ENCODE measurements at places on chromosomes 5 and 9. TPM values are rescaled to one million over a fixed set of nuclear protein-coding genes. Genes with fewer than 3 reads are reported as not detected.

The PCA3 gene
- not detected for total RNA-seq

The GMCL2 gene
- total RNA-seq: not detected

The CMBL gene
- 0.54 TPM for total RNA-seq

The IL9 gene
- not detected for total RNA-seq

The FREM1 gene
- total RNA-seq: 0.26 TPM

The C6 gene
- total RNA-seq: 0.32 TPM

The PCDHB11 gene
- total RNA-seq: not detected

The RARS1 gene
- 62.6 TPM for total RNA-seq

The TMEM174 gene
- not detected for total RNA-seq

The BAAT gene
- not detected for total RNA-seq

The SPEF2 gene
- total RNA-seq: 10.7 TPM

DNA sequence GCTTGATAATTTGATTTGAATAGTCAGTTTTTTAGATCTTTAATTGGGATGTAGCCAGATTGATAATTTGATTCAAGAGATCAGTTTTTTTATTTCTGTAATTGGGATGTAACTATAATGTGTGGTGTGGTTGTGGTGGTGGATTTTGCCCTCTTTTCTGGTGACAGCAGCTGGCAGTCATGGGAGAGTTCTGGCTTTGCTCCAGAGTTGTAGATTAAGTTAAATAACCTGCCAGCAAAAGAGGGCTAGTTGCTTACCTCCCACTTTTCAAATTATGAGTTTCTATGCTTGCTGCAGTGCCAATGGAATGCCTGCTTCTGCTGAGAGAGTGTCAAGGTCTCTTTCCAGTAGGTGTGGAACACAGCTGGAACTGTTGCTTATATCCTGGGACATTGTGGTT lies 315.1 kb downstream of the CCDC171 start:
- DNase-seq: no peak

GRCh38 chr5:52065182-52065581 lies 681.9 kb downstream of the ISL1 start:
- no peak for DNase-seq

DNA sequence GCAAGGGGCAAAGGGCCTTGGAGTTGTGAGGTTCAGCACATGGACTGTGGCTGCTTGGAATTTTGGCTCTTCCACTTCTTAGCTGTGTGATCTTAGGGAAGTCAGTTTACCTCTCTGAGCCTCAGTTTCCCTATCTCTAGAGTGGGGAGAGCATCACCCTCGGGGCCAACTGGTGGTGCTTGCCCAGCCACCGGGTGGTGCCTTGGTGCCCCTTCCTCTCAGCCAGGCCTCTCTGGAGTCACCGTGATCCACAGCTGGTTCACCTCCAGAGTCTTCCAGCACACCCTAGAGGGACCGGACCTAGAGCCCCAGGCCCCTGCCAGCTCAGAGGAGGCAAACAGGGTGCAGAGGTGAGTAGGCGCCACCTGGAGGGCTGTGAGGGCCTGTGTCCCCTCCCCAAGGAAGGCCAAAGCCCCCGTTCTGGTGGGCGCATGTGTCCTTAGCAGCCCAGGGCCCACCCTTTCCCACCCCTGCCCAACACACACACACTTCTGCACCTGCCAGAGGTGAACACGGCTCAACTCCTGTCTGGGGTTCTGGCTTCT lies 7.7 kb downstream of the ADGRD2 start:
- DNase-seq: no peak

DNA sequence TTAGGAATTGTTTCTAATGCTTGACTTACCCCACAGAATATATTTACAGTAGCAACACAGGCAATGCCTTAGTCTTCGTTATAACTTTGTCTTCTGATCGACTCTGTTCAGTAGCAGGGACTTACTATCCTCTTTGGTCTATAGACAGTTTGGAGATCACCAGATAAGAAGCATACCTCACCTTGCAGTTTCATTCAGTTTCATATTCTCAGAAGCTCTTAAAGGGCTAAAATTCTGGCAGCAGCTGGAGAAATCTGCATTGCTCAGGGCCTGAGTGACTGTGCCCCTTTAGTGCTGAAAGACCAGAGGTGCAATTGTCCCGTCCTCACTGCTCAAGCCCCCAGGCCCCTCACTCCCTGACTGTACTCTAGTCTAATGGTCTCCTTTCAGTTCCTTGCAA lies 26.0 kb downstream of the ZBTB43 start:
- no peak for DNase-seq

DNA sequence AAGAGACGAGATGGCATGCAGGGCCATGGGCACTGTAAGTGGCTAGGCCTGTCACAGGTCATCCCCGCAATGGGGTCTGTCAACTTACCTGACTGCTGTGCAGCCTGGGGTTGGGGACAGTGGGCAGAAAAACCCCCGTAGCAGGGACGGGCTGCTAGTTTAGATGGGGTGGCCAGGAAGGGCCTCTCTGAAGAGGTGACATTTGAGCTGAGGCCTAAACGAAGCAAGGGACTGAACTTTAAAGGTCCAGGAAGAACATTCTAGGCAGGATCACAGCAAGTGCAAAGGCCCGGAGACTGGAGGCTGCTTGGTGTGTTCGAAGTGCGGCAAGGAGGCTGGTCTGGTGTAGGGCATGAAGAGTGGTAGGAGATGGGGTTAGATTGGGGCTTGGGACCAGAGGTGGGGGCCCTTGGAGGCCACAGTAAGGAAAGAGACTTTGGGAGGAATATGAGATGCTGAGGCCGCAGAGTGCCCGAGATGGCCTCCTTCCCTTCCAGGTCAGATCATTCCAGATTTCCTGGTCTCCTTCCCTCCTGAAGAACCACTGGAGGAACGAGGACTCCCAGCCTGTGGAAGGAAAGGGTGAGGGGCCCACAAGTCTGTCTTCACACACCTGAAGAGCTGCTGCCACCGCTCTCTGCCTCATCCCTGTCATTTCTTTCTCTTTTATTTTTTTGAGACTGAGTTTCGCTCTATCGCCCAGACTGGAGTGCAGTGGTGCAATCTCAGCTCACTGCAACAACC lies 37.9 kb upstream of the SH3PXD2B start:
- no peak for DNase-seq

DNA sequence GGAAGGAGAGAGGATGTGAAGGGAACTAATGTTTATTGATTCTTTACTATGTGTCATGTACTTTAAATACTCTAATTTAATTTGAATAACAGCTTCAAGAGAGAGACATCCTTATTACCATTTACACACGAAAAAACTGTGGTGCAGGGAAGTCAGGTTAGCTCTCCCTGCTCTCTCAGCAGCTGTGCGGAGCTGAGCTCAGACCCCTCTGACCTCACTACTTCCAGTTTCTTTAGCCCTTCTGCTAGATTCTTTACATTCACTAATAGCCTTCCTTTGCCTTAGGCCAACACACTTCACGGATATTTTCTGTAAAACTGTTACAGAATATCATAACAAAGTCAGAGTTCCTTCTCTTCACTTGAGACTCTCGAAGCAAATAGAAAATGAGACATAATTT lies 131.3 kb upstream of the ARRDC3 start:
- DNase-seq: no peak

DNA sequence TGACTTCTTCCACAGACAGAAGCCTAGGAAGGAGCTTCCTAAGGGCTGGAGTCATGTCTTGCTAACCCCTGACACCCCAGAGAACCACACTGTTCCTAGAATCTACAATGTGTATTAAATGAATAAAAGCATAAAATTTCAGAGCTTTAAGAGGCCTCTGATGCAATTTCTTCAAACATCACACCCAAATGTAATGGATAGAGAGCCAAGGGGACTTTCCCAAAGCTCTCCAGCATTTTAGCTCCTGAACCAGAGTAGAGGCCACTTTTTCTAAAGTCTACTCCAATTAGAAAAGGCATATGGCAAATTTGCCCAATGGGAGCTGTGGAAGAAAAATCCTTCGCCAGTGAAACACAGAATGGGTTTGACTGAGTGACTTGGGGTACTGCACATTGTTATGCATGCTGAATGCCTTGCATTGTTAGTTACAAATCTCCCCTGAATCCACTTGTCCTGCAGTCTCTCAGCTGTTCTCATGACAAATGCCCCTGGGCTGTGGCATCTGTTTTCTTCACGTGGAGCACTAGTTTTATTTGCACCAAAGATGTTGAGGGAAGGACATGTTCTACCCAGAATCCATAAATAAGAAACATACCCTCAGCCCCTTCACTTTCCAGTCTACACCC lies 334.0 kb downstream of the ASTN2 start:
- DNase-seq: no peak

- no peak for DNase-seq
Observed at GRCh38 chr9:134642385-134643181, 980 bp downstream of the COL5A1 start.

DNA sequence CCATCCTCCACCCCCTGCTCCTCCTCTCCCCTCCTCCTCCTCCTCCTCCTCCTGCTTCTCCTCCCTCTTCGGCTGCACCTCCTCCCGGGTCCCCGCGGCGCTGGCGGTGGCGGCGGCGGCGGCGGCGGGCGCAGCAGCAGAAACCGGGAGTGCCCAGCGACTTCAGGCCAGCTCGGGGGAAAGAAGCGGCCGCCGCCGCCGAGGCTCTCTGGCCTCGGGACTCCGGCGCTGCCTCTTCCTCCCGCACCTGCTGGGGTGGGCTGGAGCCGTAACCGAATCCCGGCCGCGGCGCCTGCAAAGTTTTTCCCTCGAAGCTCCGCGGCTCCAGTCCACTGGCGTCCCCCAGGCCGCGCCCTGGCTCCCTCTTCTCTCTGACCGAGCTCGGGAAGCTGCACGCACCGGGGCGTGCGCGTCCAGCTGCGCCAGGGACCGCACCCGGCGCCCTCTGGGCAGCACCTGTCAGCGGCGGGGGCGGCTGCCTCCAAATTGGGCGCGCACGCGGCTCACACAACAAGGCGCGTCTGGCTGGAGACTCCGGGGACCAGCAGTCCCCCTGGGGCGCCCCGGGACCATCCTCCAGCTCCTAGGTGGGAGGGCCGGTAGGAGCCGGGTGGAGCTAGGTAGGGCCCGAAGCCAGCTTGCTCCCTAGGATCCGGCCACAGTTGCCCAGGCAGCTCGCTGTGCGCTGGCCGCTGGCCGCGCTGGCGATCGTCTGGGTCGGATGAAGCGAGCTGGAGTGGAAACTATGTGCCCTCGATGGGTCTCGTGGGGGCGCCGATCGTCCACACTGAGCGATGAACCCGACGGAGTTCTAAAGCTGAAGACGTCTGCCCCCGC lies at the start of gene MCTP1:
Gene MCTP1, minus strand, starts transcription at position 523 of the 837 bp plus-strand sequence.
- no peak for DNase-seq

DNA sequence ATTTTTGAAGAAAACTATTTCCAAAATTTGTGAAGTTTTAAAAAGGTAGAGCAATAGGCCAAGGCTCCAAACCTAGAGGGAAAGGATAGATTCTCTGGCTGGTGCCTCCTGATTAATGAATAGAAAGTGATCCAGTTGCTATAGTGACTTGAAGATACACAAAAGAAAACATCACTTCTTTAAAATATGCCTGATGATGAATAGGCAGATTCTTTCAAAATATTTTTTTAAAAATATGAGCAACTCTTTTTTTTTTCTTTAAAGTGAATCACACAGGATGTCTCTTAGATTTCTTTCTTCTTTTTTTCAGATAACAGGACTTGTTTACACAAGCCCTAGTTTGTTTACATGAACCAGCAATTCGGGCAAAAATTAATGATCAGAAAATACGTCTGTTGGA lies 124.4 kb downstream of the RFK start:
- no peak for DNase-seq

- no peak for DNase-seq
Observed at GRCh38 chr9:131019388-131020239, 10.6 kb downstream of the LAMC3 start.

GRCh38 chr9:121947775-121948174 lies 145.3 kb downstream of the TTLL11 start:
- no peak for DNase-seq

GRCh38 chr9:109179801-109180523 lies 12.9 kb upstream of the FRRS1L start:
- no peak for DNase-seq

DNA sequence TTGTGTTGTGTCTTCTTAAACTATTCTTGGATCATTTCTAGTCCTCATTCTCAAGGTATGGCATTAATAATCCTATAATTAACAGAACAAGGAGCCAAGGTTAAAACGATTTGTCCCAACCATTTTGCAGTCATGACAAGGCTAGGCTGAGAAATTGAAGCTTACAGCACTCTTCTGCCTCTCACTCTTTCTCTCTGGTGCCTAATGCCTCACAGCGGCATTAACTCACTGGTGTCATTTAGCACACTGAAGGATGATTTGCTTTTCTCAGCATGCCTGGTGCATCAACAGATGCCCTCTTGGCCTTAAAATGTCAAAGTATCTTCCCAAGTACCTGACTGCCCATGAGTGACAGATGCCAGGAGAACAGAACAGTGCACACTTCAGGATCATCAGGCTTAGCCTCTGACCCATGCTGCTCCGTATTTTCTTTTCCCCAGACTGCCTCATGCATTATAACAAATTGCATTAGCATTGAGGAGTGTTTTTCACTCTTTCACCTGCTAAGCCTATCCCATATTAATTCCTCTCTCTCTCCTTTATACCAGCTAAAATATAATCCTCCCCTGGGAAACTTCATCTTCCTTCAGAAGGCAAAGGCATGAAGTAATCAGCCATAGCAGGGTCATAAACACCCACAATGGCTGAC lies 61.1 kb upstream of the SV2C start:
- no peak for DNase-seq

DNA sequence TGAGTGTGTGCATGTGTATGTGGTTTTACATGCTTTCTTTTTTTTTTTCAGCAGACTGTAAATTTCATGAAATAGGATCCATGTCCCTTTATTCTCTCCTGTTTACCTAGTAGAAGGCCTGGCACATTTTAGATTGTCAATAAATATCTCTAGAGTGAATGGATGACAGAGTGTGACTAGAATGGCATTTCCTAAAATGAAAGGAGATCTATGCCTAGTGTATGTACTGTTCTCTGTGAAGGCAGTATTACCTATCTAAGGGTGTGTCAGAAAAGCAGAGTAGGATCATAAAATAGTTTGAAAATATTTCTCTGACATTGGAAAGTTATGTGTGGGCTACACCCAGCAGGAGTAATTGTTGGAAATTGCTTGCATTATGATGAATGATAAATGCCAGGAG lies 1876.0 kb upstream of the C9orf72 start:
- no peak for DNase-seq

DNA sequence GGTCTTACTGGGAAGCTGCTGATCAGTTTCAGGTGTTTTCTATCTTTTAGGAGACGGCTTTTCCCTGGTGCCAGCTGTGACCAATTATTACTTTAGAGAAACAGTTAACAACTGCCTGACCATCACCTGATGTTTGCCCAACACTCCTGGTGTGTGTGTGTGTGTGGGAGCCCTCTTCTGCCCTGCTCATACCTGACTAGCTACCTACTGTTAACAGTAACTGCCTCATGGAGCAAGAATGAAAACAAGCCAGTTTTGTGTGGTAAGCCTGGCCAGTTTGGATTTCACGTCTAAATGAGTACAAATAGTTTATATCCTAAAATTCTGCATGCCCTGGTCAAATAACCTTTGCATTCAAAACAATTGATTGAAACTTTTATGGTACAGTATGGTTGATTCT lies 46.1 kb upstream of the RIOK2 start:
- no peak for DNase-seq
